ENCODE measurements at places on chromosomes 3 and 15.

DNA sequence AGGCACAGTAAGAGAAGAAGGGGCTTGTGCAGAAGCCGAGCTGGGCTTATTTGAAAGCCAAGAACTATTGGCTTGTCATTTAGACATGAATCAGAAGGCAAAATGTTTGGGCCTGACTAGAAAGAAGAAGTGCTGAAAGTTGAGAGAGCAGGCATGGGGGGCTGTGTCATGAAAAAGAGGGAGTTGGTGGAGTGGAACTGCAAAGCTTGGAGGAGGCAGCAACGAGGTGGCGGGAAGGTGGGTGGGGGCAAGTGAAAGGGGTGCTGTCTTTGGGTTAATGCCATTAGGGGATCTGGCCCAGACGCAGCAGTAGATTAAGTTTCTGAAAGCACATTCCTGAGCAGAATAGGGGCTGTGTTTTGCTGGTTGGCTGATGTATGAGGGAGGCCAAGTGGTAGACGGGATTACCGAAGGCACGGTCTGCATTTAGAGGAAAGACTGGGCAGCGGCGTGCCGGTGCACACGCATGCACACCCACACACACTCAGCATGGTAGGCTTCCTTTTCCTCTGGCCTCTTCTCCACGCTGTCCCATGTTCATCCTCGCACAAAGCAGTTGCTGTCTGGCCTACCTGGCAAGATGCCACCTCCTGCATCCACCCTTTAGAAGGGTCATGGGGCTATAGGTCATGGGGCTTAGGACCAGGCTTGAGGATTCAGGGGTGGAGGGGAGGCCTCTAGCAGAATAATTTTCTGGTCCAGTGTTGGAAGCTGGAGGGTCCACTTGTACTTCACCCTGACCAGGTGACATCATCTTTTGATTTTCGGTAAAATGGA lies 43.0 kb downstream of the BOC start:
- DNase-seq, result no peak

DNA sequence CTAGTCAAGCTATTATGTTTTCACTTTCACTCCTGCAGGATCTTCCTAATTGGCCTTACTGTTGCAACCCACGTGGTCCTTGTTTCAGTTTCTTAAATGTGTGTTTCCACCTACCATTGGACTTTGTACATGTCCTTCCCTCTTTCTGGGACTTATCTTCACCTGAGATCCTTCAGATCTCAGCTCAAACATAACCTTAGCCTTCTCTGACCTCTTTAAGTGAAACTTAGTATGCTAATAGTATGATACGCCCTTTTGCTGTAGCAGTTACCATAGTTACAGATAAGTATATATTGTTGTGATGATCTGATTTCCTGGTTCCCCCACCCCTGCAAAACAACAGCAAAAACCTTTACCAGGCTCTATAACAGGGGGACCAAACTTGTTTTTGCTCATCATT lies 35.2 kb downstream of the U2SURP start:
- no peak for DNase-seq

DNA sequence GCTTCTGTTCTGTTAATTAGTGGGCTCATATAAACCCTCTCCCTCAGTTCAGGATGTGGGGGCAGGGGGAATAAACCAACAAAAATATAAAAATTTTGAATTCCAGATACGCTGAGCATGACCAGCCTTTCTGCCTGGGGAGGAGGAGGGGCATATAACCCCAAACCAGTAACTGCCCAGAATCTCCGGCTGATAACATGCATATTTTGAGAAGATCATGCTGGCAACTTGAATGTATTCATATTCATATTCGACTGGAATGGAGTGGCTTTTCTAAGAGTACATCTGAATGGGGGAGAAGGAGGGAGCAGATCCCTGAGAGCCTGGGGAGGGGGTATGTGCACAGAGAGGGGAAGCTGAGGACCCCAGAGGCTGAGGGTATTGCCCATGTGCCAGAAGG lies 54.5 kb upstream of the LCTL start:
- DNase-seq, result no peak

DNA sequence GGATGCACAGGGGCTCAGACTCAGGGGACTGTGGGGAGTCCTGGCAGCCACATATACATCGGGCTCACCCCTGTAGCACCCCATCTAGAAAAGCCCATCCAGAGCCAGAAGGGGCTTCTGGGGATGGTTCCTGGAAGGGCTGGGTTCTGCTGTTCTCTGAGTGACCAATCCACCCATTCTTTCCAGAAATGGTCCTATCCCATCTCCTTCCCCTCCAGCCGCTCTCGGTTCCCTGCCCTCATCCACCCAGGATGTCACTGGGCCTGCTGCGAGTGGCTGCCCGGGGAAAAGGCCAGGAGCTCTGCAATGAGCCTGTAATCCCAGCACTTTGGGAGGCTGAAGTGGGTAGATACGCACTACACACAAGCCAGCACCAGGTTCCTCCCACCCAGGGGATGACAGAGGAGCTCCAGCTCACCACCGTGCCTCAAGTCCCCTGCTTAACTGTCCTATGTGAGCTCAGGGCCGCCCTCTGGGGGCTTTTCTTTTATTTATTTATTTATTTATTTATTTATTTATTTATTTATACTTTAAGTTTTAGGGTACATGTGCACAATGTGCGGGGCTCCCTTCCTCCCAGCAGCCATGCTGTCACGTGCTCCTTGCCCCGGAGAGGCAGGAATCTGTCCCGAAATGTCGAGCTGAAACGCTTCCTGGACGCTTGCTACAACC lies 13.6 kb upstream of the CSK start:
- no peak for DNase-seq

GRCh38 chr15:80712956-80713355 lies 17.8 kb downstream of the ABHD17C start:
- DNase-seq, result no peak

GRCh38 chr15:77179541-77179998 lies 108.7 kb upstream of the TSPAN3 start:
- DNase-seq, result no peak

DNA sequence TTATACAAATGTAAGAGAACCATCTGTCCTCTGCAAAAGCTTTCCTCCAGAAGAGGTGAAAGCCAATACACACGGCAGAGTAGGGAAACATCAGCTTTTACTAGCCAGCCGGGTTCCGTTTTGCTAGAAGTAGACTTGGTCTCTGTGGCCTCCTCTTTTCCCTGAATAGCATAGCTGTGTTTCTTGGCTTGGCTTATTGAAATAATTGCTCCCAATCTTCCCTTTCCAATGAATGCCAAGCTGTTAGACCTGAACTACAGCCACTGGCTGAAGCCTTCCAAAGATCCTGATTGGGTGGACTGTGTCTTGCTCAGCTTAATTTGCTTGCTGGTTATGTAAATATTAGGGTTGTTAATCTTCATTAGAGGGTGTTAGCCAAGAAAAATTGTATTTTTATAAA lies 157.8 kb upstream of the ROPN1 start:
- no peak for DNase-seq

DNA sequence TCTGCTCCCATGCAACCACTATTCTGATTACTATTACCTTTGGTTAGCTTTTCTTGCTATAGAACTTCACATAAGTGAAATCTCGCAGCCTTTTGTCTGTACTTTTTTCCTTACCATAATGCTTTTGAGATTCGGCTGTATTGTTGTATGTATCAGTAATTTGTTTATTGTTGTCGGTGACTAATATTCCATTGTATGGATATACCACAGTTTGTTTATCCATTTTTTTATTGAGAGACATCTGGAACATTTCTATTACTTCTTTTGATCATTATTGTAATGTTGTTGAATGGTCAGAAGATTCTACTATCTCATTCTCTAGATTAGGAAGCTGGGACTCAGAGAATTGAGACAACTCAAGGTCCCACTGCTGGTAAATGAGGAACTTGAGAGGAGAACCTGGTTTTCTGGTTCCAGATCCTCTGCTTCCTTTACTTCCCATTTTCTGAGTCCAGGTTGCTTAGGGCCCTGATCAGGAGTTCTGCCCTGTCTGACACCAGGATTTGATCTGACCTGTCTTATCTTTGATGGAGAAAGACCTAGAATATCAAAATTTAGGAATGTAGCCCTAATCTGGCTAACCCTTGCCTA lies 18.2 kb upstream of the SPTSSB start:
- no peak for DNase-seq

DNA sequence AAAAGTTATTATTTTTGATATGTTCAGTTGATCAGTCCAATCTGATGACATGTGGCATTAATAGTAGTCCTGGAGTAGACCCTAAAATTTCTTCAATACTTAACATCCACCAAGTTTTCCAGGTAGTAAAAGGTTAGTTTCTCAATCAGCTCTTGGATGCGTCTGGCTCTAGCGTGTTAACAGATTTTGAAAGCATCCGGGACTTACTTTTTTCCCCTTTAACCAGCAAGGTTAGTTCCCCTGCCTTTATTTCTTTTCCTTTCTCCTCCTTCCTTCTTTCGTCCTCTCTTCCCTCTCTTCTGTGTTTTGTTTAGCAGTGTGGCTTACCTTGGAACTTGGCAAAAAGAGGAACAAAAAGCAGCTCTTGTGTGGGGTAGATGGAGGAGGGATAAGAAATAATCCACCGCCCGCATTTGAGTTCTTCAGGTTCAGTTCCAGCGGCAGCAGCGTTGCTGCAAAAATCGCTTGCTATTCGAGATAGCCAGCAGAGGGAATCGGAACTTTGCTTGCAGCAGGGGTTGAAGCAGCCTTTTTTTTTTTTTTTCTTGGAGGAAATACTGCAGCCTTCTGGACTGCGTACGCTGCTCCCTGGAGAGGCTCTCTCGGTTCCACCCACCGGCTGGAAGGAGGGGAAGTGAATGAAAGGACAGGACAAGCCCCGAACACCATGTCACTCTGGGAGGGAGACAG lies at the start of gene RBMS3:
Gene RBMS3, plus strand, starts transcription at position 668 of the 690 bp plus-strand sequence.
- peak; percentile 86 for DNase-seq

DNA sequence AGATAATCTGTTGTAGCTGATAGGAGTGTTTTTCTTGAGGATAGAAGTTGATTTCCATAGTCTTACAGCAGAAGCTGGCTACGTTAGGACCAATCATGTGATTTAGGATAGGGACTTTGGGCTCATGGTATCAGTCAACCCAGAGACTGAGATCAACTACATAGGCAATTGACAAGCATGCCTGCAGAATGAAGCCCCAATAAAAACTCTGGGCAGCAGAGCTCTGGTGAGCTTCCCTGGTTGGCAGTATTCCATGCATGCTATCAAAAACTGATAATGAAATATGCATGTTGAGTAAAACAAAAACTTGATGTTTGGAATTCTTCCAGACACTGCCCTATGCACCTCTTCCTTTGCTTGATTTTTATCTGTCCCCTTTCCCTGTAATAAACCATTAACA lies 38.0 kb downstream of the SUCNR1 start:
- no peak for DNase-seq

- DNase-seq, result no peak
Observed at GRCh38 chr3:190024912-190025311, 95.8 kb downstream of the P3H2 start.
